Calu3 (cell line): ENCODE measurements at places on chromosomes 1 and 21. TPM values are rescaled to one million over a fixed set of nuclear protein-coding genes. Genes with fewer than 3 reads are reported as not detected.

Gene SPSB1
- total RNA-seq: 4.9 and 5.8 TPM in 2 replicates

Gene FCGR3B
- not detected in 2 replicates for total RNA-seq

Gene RSPH1
- total RNA-seq: 2.2 and 3.3 TPM in 2 replicates

Gene OR2W3
- total RNA-seq: not detected in 2 replicates

Gene LRRC53
- total RNA-seq: not detected in 2 replicates

Gene SH2D5
- 2.7 and 3.8 TPM in 2 replicates for total RNA-seq

Gene MRAP
- not detected in 2 replicates for total RNA-seq

Gene GBP6
- total RNA-seq: 0.12 and 0.37 TPM in 2 replicates

Gene SPRR1A
- total RNA-seq: not detected in 2 replicates

Gene DNAJC28
- 1.2 and 2.0 TPM in 2 replicates for total RNA-seq

Gene AADACL4
- not detected in 2 replicates for total RNA-seq

Gene C1orf87
- total RNA-seq: not detected in 2 replicates

Gene LCE2B
- total RNA-seq: not detected in 2 replicates

Gene CR1L
- total RNA-seq: not detected in 2 replicates

Gene CLDN8
- total RNA-seq: 0.24 and 0.45 TPM in 2 replicates

Gene PDZK1
- total RNA-seq: 1.3 and 3.3 TPM in 2 replicates

Gene THEMIS2
- 5.9 and 11.3 TPM in 2 replicates for total RNA-seq

Gene ASB17
- total RNA-seq: not detected in 2 replicates

Gene TMEM50A
- 72.7 and 82.6 TPM in 2 replicates for total RNA-seq

Gene NTMT2
- not detected in 2 replicates for total RNA-seq

Gene OPTC
- total RNA-seq: not detected in 2 replicates

Gene IGSF3
- 13.2 and 15.3 TPM in 2 replicates for total RNA-seq

Gene RNF207
- 146 and 160 TPM in 2 replicates for total RNA-seq

Gene ZSCAN20
- total RNA-seq: 6.6 and 8.2 TPM in 2 replicates

Gene KISS1
- not detected in 2 replicates for total RNA-seq

Gene AMY2B
- 9.4 and 16.3 TPM in 2 replicates for total RNA-seq

Gene DMRTB1
- not detected in 2 replicates for total RNA-seq

Gene KCND3
- total RNA-seq: 0.07 TPM in 1 of 2 replicates, not detected in the other

Gene GJA9
- 0.56 TPM in 1 of 2 replicates, not detected in the other for total RNA-seq

Gene GPR25
- total RNA-seq: not detected in 2 replicates

Gene GLUL
- 139 and 188 TPM in 2 replicates for total RNA-seq

Gene PADI1
- 2.3 and 4.5 TPM in 2 replicates for total RNA-seq

Gene KIF26B
- total RNA-seq: 0.86 and 1.1 TPM in 2 replicates

Gene PRKCZ
- 26.0 and 27.4 TPM in 2 replicates for total RNA-seq

Gene KRTCAP2
- 236 TPM in 2 replicates for total RNA-seq

Gene TMPRSS2
- 13.1 and 15.6 TPM in 2 replicates for total RNA-seq

Gene OR2L13
- total RNA-seq: not detected in 2 replicates

Gene KCNE2
- total RNA-seq: not detected in 2 replicates

Gene LCE2C
- total RNA-seq: not detected in 2 replicates

Gene TCHH
- total RNA-seq: 0.07 TPM in 1 of 2 replicates, not detected in the other

Gene ZNF648
- 0.17 TPM in 1 of 2 replicates, not detected in the other for total RNA-seq

Gene LBR
- total RNA-seq: 172 and 183 TPM in 2 replicates

Gene KRTAP13-4
- not detected in 2 replicates for total RNA-seq

Gene CD84
- not detected in 2 replicates for total RNA-seq

Gene TAF12
- total RNA-seq: 21.6 and 22.4 TPM in 2 replicates

Gene REG4
- not detected in 2 replicates for total RNA-seq

Gene TDRD5
- 0.17 TPM in 1 of 2 replicates, not detected in the other for total RNA-seq

Gene TNFRSF4
- not detected in 2 replicates for total RNA-seq

Gene C1orf174
- 20.9 and 21.1 TPM in 2 replicates for total RNA-seq
